ENCODE measurements at places on chromosomes 6 and 20. TPM values are rescaled to one million over a fixed set of nuclear protein-coding genes. Genes with fewer than 3 reads are reported as not detected.
A peak's percentile ranks its signal among the peaks of the same experiment; 100 is the strongest.

- peak overlapping the region; percentile 64 for H3K4me3 ChIP-seq
- DNase-seq, result no peak
- H3K27ac ChIP-seq, result peak overlapping the region; percentile 56
- peaks cover 17% of the 10 kb centered on the region for H3K4me1 ChIP-seq
Observed at GRCh38 chr6:43229803-43230620, 731 bp upstream of the DNPH1 start.

GRCh38 chr6:1851681-1852456, 242.2 kb downstream of the FOXC1 start:
- DNase-seq, result no peak
- H3K27me3 ChIP-seq, result no peaks in the 10 kb centered on the region
- peaks cover 17% of the 10 kb centered on the region for H3K4me1 ChIP-seq
- no peaks in the 10 kb centered on the region for H3K36me3 ChIP-seq

DNA sequence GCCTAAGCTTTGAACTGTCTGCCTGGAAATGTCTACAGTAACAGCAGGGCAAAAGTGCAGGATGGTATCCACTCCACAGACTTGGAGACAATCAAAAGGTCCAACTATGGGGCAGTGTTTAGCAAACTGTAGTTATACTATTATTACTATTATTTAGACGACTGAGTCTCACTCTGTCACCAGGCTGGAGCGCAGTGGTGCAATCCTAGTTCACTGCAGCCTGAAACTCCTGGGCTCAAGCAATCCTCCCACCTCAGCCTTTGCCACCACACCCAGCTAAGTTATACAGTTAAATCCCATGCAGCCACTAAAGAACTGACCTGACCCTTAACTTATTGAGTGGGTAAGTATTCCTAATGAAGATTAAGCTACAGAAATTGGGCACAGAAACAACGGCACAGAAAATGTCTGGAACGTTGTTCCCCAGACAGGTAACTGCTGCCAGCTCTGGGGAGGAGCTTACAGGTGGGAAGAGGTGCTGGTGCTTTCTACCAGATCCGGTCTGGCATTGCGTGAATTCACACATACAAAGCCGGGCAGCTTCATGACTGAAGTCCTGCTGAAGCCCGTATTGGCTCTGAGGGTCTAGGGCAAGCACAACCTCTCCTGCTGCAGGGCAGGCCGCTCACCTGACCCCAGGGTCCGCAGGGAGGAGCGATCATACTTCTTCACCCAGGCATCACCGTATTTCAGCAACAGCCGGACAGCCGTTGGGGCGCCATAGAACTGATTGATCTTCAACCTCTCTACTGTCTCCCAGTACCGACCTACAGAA, 27.0 kb upstream of the APMAP start:
- H3K27me3 ChIP-seq, result no peaks in the 10 kb centered on the region
- H3K4me3 ChIP-seq, result no peak overlapping the region
- H3K36me3 ChIP-seq, result no peaks in the 10 kb centered on the region
- no peak overlapping the region for H3K27ac ChIP-seq

DNA sequence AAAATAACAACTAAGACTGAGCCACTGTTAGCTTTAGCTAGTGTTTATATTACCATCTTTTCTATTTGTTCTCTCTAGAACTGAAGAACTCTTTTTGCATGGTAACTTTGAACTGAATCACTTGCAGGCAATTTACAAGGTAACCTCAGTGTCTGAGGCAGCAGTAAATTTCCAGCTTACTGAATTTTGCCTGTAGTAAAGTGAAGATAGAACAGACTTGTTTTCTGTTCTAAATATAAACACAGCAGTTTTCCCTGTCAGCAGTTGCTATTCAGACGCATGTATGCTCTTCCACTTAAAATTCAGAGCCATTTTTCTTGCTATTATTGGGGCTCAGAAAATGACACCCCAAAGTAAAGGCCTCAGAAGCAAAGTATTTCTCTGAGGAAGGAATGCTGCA, 974.0 kb upstream of the GJE1 start:
- DNase-seq, result no peak
- H3K27ac ChIP-seq, result no peak overlapping the region
- no peaks in the 10 kb centered on the region for H3K36me3 ChIP-seq
- no peaks in the 10 kb centered on the region for H3K27me3 ChIP-seq
- H3K4me1 ChIP-seq, result peaks cover 1% of the 10 kb centered on the region
- no peak overlapping the region for H3K4me3 ChIP-seq

- H3K27me3 ChIP-seq, result no peaks in the 10 kb centered on the region
- H3K27ac ChIP-seq, result no peak overlapping the region
- H3K36me3 ChIP-seq, result peaks cover 2% of the 10 kb centered on the region
- no peak overlapping the region for H3K4me3 ChIP-seq
- no peak for DNase-seq
Observed at GRCh38 chr6:68738039-68738438, 103.0 kb downstream of the ADGRB3 start.

The MOG gene
- total RNA-seq, result not detected

Data from osteocyte (in vitro differentiated cells).